ENCODE measurements at places on chromosomes 5 and 9.

DNA sequence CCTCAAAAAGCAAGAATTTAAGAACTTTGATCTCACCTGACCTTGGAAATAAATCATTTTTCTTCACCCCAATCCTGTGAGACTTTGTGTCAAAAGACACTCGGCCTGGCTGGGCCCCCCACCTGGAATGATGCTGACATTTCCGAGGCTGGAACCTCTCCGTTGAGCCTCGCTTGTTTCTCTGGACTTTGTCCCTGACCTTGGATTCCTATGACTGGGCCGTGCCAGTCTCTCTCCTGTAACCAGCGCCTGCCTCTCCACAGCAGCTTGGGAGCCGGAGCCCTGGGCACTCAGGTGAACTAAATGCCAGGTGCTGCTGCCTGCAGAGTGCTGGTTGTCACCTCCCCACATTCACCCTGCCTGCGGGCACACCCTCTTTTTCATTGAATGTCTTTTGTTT is 62.7 kb downstream of the RETREG1 start:
- no peak for DNase-seq

GRCh38 chr5:12313602-12314001 is 409.4 kb upstream of the CTNND2 start:
- DNase-seq = no peak

DNA sequence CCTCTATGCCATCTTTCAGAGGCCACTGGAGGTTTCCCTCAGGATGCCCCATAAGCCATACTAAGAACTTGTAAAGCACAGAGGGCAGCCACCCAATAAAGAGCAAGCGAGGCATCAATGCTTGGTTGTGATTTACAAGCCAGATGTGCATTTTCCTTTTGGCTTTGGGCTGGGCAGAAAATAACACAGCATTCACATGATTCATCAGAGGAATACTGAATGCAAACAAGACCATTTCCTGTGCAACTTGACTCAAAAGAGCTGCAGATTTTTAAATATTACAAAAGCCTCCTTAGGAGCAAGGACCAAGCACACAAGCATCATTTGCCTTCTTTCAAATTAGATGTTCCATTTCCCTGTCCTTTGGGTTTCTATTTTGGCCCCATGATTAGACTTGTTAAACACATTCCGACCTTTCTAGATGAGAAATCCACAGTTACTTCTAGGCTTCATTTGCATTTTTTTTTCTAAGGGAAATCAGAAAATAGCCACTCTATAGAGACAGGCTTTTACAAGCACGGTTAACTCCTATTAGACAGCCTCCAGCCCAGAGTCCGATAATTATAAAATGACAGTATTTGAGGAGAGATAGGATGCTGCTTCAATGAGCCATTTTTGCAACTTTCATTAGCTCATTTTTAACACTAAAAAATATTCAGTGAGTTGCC is 207.8 kb downstream of the SEMA5A start:
- no peak for DNase-seq

- no peak for DNase-seq
Measured at GRCh38 chr5:68047035-68047434, 168.5 kb upstream of the PIK3R1 start.

DNA sequence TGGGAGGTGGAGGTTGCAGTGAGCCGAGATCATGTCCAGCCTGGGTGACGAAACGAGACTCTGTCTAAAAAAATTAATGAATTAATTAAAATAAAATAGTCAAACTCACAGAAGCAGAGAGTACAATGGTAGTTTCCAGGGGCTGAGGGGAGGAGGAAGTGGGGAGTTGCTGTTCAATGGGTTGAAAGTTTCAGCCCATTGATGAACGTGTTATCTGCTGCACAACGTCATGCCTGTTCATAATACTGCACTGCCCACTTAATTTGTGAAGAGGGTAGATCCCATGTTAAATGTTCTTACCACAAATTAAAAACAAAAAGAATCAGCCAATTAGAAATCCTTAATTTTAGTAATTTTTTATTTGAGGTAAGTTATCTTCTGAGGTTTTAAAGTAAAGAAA is 16.4 kb upstream of the RUFY1 start:
- DNase-seq = no peak

GRCh38 chr9:35690294-35690613 is 529 bp upstream of the TPM2 start:
- DNase-seq = no peak

All from NCI-H524 treated with DMSO at 0.1 percent for 48 hours (cell line).